ENCODE measurements at places on chromosomes 1 and 21.
A peak's percentile ranks its signal among the peaks of the same experiment; 100 is the strongest.

GRCh38 chr1:240612811-240613210 lies 856 bp upstream of the GREM2 start:
- no peak for DNase-seq

DNA sequence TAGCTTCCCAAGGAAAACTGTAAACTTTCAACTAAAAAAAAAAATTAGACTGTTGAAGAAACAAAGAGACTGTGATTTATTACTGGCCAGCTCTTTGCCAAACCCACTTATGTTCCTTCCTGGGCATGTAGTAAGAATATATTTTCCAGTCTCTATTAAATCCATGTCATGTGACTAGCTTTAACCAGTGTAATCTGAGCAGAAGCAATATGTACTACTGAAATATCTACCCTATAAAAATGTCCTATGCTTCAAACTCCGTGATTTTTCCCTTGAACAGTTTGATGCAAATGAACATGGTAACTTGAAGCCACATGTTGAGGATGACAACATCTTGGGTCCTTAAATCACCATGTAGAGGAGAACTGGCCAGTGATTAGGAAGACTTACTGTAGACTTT lies 144.5 kb downstream of the NTMT2 start:
- no peak for DNase-seq

GRCh38 chr21:16797966-16798365 lies 714.9 kb upstream of the CXADR start:
- no peak for DNase-seq

GRCh38 chr1:162663589-162664106 lies 31.4 kb downstream of the DDR2 start:
- DNase-seq, result no peak

- DNase-seq, result no peak
These were observed 282 bp upstream of the SOD1 start for GRCh38 chr21:31659286-31659535.

DNA sequence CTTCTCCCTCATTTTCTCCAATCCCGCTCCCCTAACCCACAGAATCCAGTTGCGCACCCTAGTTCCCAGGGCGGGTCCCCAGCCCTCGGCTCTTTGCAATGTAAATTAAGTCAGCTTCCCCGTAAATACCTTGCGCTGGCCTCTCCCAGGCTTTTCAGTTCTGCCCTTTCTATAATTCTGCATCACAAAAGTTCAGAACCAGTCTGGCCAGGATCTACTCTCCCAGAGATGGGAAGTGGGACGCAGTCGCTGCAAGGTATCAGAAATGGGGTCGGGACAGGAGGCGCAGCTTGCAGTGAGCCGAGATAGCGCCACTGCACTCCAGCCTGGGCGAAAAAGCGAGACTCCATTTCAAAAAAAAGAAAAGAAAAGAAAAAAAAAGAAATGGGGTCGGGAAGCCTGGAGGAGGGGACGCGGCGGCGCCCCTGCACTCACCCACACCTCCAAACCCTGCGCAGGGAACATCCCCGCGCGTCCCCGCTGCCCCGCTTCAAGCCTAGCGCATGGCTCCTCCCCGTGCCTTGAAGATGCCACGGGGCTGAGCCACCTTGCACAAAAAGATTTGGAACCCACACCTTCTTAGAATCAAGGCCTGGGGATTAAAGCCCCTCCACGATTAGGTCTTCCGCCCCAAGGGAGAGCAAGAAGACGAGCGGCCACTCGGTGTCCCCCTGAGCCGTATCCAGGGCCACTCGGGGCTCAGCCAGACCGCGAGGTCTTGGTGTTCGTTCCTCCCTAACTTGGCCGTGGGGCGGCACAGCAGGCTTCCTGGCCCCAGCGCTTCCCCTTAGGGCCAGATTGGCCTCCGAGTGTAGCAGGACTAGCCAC lies 27.2 kb upstream of the ITLN2 start:
- no peak for DNase-seq

DNA sequence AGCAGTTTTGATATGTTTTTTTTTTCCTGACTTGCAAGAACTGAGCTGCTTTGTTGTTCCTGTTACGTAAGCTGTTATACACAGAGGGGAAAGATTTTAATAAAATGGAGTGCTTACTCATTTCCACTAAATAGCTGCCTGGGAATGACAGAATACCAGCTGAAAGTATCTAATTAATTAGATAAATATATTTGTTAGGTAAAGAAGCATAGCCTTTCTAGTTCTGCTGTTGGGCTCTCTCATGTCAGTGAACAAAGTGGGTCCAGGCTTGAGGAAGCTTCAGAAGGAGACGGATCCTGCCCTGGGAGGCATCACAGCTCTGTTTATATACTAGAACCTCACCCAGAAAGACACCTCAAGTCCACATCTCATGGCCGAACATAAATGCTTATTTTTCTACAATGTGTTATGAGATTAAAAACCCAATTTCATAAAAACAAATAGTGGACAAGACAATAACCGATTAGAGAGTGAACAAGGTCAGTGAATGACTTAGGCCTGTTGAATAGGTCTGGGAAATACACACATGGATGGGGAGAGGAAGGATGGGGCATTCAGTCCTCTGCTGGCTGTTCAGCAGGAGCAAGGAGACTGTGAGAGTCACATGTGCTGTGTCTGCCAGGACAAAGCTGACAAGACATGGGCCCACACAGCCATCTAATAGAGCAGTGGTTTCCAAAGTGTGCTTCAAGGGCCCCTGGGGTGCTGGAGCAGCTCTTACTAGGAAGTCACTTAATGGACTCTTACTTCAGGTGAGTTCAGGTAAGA lies 20.6 kb downstream of the TRAF5 start:
- DNase-seq, result no peak

- DNase-seq, result peak; percentile 39
These were observed 46.5 kb upstream of the BEND5 start for GRCh38 chr1:48823168-48823567.

All from adrenal gland (tissue), 19 donors.